ENCODE measurements at places on chromosomes 7 and 10.

DNA sequence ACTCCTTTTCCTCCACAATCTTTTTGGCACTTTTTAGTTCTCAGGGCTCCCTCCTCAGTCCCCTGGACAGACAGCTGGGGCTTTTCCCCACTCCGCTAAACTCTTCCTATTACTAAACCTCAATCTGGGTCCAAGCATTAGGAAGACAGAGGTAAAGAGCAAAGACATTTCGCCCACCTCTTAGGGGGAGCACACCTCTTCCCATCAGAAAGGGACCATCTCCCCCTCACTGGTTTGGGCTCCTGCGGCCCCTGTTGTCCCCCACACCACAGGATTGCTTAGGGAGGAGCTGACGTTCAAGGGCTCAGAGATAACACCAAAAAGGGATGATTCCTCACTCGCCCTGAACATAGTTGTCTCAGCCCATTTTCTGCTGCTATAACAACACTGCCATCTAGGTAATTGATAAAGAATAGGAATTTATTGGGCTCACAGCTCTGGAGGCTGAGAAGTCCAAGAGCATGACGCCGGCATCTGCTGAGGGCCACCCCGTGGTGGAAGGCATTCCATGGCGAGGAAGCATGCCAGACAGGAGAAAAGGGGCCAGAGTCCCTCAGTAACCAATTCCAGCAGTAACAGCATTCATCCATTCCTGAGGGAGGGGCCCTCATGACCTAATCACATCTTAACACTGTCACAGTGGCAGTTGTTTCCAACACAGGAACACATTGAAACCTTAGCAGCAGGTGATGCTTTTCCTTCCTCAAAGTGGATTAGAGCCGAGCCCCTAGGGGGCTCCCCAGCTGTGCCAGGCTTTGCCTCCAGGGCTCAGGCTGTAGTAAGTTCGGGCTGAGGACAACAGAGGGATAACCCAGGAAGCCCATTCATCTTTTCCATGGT lies 209.6 kb downstream of the EBF3 start:
- no peak for DNase-seq

GRCh38 chr7:47890606-47891005 lies 57.7 kb downstream of the PKD1L1 start:
- DNase-seq, result no peak

GRCh38 chr7:29970158-29970557 lies 19.4 kb downstream of the SCRN1 start:
- DNase-seq, result no peak

DNA sequence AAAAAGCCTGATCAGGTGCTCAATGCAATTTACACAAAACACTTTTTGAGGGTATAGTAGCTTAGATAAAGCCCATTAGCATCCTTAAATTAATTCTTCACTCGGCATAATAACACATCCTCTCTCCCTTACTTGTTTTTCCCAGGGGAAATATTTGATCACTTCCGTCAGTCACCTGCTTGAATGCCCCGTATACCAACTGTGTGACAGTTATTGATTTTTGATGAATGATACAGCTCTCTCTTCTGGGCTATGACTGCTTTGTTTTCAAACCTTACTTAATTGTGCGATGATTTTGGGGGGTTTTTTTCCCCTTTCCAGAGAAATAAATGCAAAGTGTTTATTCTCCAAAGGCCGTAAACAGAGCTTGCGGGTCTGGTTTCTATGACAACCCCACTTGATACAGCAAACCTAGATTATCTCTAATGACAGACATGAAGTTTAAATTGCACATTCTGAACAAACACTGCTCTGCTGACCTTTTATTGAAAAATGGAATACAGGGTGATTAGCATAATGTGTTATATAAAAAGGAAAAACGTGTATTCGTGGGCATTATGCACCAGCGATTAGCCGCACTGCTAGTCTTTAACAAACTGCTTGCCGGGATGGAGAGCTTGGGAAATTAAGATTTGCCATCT lies 78.4 kb upstream of the NANOS1 start:
- DNase-seq, result no peak

GRCh38 chr10:24438800-24439199 lies 229.9 kb downstream of the KIAA1217 start:
- no peak for DNase-seq

GRCh38 chr10:60021361-60021760 lies 115.0 kb upstream of the CCDC6 start:
- no peak for DNase-seq

- no peak for DNase-seq
Measured at GRCh38 chr7:117014099-117014656, 60.9 kb downstream of the ST7 start.

DNA sequence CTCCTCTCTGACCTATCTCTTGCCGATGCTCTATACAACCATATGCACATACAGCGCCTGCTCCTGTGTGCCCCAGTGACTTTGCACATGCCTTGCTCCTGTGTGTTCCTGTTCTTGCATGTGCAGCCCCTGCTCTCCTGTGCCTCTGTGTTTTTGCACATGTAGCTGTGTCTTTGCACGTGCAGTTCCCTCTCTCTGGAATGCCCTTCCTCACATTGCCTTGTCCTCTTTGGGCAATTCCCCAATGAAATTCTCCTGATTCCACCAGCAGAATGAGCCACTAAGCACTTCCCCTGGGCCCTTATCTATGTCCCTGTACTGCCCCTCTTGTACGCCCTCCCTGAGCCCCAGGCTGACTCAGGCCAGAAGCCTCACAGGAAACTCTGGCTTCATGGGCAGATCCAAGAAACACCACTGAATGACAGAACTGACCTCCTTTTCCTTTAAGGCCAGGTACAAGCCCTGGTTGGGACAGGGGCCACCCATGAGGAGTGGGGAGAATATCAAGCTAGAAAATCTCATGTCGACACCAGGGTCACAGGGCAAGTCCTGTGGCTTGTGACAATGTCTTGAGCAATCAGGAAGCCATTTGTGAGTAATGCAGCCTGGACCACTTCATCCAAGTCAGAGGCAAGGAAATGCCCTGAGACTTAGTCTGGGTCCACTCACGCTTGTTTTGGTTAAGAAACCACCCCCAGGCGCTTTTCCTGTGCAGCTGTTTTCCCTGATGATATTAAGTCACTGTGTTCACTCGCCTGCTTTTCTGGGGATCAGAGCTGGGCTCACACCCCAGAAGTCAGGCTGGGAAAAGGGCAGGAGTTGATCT lies 1.9 kb upstream of the ARHGAP22 start:
- no peak for DNase-seq

DNA sequence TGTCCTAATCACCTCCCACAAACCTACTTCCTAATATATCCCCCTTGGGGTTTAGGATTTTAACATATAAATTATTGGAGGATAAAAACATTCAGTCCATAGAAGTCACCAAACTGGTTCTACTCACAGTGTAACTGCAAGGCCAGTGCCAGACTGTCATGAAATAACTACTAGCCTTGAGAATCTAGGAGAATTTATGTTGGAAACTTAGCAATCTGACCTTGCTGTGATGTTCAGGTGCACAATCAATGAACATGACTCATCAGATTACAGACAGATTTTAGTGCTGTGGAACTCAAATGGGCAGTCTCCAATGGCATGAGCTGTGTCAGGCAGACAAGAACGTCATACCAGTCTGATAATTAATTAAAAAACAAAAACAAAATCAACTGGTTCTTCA lies 571.4 kb upstream of the IGFBP3 start:
- no peak for DNase-seq

DNA sequence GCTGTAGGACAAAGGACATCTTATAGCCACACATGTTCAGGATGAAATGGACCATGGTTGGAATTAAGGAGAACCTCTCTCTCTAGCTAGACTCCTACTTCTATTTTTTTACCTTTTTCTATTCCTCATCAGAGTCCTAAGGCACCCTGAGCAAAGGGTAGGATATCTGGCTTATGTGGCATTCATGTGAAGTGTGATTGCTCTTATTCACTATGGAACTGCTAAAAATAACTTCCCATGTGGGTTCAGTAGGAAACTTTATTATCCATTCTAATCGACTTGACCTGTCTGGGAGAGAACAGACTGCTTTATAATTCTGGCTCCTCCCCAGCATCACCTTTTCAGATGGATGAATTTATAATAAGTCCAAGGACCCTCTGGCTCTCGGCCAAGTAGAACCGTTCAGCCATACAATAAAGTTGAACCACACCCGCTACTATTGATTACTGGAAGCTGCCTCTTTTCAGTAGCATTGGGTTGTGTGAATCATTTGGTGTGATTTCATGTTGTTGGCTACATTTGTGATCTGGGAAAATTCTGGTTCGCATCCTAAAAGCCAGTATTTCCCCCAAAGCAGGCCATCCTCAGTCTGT lies 117.5 kb downstream of the NRF1 start:
- no peak for DNase-seq

DNA sequence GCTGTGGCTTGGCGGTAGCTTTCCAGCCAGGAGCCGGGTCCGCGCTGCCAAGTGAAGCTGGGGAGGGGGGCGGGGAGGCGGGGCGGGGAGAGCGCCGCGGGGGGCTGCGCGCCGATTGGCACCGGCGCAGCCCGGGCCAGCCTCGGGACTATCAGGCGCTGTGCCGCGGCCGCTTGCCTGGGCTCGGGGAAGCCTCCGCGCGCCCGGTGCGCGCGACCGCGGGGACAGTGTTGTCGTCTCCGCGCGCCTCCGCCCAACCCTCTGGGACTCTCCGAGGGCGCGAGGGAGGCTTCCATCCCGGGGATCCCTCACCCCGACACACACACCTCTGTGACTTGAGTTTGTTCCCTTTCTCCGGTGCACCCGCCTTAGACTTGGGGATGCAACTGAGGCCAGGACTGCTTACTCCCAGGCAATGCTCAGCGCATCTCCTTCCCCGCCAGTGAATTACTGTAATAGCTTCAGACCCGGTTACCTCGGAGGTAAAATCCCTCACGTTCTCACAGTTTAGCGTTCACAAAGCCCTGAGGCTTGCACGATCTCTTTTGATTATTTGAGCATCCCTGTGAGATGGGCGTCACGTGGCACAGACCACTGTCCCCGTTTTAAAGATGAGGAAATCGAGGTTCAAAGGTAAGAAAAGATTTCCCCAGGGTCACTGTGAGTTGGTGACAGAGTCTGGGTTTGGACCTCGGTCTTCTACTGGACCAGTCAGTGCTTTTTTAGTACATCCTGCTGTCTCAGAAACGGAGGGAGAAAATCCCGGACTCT lies at the start of gene NKX1-2:
TSS of gene NKX1-2 (minus strand) at position 24 of the 771 bp plus-strand sequence. CDS start 92 bp downstream, outside the sequence.
- DNase-seq, result no peak

DNA sequence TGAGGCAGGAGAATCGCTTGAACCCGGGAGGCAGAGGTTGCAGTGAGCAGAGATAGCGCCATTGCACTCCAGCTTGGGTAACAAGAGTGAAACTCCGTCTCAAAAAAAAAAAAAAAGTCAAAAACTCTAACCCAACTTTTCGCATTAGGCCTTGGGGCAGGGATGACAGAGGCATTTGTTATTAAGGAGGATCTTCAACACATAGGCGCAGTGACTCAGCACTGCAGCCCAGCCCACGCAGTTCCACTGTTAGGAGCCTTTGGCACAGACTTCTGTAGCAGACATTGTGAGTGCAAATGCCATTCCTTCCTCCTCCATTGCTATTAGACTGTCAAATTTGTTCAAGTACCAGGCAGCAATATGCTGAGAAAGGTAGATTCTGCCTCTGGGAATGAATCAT lies 43.1 kb upstream of the KLHL7 start:
- no peak for DNase-seq

DNA sequence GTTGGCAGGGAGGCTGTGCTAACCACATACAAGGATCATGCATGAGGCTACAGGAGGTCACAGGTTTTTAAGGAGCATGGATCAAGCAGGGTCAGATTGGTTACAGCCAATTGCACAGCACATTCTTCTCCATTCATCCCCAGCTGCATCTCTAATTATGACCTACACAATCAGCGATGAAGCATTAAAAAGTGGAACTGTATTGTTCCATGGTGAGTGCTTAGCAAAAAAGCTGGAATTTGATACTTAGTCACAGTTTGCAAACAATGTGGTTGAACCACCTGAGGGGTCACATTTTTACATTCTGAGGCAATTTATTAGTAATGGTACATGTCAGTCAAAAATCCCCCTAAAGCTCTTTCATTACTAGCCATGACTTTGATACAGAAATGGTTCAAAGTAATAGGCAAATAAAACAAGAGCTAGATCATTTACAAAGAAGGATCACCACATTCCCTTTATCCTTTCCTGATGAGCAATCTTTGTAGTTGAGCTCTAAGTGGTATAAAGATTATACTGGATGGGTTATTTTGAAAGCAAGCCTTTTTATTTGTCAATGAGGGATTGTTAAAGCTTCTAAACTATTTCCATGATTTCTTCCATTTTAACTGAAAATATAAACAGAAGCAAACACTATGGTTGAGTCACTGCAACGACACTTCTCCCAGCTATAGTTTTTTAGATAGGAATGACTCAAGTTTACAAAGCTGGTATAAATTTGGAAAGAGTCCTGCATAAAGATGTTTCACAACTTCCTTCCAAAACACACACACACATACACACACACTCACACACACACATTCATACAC lies 217.8 kb upstream of the SEMA3A start:
- DNase-seq, result no peak

GRCh38 chr7:40468891-40469864 lies 334.4 kb downstream of the SUGCT start:
- no peak for DNase-seq

DNA sequence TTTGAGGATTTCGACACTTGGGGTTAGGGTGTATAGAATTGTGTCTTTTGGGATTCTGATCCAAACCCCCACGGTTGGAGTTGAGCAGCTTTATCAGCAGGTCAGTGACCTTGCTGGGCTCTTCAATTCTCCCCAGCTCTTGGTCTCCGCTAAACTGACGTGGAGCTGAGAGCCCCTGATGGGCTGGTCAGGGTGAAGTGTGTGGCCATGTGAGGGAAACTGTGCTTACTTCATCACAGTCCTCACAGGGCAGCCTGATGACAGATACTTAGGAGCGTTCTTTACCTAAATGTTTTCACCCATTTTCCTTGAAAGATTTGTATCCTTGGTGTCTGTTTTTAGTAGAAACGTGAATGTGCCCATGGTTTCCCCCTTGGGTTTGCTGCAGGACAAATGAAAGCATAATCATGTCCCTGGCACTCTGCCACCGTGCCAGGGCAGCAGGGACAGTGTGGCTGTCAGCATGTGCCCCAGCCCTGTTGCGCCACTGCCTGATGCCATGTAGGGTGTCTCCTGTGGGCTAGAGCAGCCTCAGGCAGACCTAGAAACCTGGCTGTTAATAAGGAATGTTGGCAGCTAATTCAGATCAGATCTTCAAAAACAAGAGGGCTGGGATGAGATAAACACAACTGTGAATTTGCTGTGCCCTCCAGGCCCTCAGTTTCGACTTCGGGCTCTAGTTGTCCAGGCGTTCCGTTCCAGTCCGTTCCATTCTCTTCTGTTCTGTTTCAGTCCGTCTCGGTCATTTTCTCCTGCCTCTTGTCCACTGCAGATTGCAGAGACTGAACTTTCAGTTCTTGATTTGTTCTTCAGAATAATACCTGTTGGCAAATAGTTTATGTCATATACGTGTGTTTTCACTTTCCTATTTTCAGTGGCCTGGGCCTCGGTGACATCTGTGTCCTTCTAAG lies 96.8 kb downstream of the TRRAP start:
- DNase-seq, result no peak

All from activated CD4-positive, alpha-beta T cell treated with anti-CD3 and anti-CD28 coated beads, Interleukin-10, Interleukin-2, amounts not matched to agents 100 ng/mL and 50 ng/mL, durations not matched to agents 16 hours and 8 hours (primary cell).